ENCODE measurements at places on chromosomes 6 and 20.
A peak's percentile ranks its signal among the peaks of the same experiment; 100 is the strongest.

- no peak for DNase-seq
Measured at GRCh38 chr6:151475653-151476523, 17.9 kb upstream of the CCDC170 start.

DNA sequence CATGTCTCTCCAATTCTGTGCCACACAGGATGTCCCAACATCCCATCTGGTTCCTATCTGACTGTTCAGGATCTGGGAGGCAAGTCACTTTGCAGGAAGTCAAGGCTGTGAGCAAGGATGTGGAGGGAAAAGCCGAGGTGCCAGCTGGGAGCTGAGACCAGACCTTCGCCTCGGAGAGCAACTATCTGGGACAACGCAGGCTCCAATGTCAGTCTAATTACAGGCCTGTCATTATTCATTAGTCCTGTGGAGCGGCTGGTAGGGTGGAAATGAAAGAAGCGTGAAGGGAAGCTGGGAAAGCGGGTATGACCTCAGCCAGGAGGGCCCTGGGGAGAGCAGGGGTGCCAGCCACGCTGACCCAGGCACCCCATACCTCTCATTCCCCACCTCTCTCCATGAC, 147.3 kb downstream of the UNC5CL start:
- DNase-seq, result no peak

DNA sequence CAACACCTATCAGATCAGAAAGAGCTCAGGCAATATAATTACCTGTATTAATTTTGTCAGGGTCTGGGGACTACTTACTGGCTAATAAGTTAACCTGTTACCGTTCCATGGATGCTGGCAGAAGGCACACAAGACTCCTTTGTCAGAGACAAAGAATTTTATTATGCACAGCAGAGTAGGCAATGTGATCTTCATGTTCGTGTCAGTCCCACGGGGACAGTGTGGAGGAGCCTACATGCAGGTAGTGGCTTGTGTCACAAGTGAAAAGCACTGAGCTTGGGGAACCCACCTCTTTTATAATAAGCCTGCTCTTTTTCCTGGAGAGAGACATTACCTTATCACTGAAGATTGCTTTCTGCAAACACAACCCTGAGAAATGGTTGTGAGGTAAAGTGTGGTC, 96.9 kb downstream of the CD164 start:
- DNase-seq, result no peak

DNA sequence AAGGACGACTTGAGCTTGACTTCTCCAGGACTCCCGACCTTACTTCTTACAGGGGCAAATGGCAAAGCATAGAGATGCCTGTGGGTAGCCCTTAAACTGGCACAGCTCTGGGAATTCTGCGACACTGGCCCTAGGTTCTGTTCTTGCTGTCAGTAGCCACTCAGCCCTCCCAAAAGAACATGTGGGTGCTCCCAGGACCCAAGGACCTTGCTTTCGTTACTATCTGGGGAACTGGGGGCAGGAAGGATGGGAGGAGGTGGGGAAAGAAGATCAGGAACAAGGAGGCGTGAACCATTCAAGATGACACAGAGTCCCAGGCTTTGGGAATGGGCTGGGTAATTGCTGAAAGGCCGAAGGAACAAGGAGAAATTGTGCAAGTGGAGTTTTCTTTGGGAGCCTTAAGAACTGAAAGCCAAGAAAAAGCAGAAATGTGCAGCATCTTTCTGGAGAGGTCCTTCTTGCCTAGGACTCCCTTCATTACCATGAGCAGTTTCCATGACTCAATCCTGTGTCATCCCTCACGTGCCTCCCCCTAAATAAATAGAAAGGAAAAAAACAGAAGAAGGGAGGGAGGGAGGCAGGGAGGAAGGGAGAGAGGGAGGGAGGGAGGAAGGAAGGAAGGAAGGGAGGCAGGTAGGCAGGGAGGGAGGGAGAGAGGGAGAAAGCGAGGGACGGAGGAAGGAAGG, 284.6 kb upstream of the FOXQ1 start:
- no peak for DNase-seq

DNA sequence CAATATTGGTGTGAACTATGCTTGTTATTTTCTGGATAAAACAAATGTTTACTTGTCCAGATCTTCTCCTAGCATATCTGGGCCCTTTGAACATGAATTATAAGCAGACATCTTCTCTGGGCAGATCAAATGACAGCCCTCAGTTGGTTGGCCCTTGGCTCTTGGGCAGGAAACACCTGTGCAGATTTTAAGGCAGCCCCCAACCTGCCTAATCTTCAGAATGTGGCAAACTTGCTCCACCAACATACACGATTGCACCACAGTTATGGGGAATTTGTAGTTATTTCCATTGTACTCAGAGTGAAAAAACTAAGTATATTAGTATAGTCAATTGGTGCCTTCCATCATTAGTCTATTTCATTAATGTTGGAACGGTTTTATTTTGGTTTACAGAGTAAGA, 94.9 kb upstream of the KCNK16 start:
- no peak for DNase-seq

- DNase-seq, result no peak
Measured at GRCh38 chr6:79082304-79082703, 4.2 kb upstream of the PHIP start.

- no peak for DNase-seq
Measured at GRCh38 chr6:136517002-136517401, 33.2 kb downstream of the MAP7 start.

DNA sequence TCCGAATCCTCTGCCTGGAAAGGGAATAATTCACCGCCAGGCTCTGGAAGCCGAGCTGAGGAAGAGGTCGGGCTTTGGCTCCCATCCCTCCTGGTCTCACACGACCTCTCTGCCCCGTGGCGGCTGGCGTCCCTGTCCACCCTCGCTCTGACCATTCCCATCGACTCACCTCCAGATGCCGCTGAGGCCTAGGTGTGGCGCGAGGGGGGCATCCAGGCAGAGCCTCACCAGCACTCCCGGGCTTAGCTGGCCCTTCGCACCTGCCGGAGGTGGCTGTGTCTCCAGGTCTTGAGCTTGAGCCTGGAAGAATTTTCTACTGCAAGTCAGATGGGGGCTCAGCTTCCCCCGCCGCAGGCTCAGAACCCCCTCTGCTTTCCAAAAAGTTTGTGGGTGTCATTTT, 28.5 kb upstream of the SMOC2 start:
- DNase-seq, result no peak

GRCh38 chr6:131182991-131183425, 47.7 kb downstream of the AKAP7 start:
- no peak for DNase-seq

GRCh38 chr6:93337014-93337413, 82.3 kb downstream of the EPHA7 start:
- no peak for DNase-seq

DNA sequence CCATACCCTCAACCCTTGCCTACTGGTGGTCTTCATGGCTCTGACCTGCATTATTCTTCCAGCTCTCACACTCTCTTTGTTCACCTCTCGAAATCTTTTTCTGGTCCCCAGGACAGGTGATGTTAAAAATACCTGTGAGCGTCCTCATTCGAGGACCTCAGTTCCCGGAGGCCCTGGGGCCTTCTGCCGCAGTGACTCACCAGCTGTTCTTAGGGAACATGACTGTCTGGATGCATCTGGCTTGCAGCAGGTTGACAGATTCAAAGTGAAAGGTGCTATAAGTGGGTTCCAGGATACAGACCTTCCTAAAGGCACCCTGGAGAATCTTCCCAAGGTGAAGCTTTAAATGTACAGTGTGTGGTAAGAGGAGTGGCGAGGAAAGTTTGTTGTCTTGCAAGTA, 210.4 kb upstream of the KCNG1 start:
- no peak for DNase-seq

GRCh38 chr6:61622601-61623000, 663.4 kb downstream of the KHDRBS2 start:
- no peak for DNase-seq

DNA sequence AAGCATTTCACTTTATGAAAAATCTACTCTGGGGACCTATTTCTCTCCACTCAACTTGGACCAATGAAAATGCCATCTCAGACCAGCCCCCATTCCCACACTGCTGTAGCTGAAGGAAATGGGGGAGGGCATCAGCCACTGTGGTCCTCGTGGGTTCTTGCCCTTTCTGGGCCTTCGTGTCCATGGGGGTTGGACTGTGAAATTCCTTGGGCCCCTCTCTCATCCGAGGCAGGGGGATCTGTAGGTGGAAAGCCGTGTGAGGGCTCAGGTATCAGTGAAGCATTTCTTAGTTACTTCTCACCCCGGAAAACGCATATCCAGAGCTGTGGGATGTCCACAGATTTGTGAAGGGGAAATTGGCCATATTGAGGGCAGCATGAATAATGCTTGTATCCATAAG, 147.9 kb downstream of the CDC5L start:
- peak; percentile 36 for DNase-seq

GRCh38 chr6:36674942-36675341, 3.6 kb upstream of the CDKN1A start:
- DNase-seq, result no peak

GRCh38 chr6:29593199-29593855, 8.4 kb downstream of the OR2H2 start:
- no peak for DNase-seq

DNA sequence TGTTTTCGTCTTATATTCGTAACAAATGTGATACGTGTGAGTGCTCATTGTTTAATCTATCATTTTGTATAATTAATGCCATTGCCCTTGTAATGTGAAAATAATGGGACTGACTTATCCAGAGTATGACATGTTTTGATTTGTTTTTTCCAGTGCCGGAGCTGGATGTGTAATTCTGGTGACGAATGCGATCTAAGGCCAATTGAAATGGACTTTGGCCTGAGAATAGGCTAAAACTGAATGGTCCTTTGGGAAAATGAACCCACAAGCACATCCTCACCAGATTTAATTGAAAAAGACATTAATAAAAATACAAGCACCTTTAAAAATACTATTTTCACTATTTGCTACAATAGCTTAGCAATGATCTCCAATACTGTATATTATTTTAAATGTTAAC, 6.7 kb upstream of the TAAR5 start:
- no peak for DNase-seq

DNA sequence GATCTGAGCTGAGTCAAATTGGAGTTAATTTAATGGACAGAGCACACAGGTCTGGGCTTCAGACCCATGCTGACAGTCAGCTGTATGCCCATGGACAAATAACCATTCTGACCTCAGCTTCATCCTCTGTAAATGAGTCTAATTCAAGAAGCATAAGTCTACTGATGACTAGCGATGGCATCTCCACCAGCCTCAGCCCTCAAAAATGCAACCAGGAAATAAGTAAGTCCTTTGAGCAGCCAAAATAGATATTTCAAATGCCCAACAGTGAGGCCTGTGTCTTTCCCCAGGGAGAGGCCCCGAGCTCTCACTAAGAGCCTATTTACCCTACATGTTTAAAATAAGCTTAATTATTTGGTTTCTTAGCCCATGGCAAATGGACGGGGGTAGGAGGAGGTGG, 114.2 kb upstream of the MTHFD1L start:
- DNase-seq, result no peak

DNA sequence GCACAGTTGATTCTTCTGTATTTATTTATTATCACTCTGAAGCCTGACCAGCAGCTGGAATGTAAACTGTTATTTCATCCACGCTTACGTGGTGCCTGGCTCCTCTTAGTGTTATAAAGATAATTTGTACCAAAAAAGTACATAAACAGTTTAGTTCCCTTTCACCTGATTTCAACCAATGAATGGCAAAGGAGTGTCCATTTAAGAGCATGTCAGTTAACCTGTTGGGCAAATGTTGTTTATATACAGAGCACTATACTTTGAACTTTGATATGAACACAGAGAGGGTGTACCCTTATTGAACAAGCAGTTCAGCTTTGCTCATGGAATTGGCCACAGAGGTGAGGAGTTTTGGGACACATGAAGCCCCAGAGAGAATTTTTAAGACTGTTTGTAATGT, 7.2 kb upstream of the CTCFL start:
- DNase-seq, result no peak

DNA sequence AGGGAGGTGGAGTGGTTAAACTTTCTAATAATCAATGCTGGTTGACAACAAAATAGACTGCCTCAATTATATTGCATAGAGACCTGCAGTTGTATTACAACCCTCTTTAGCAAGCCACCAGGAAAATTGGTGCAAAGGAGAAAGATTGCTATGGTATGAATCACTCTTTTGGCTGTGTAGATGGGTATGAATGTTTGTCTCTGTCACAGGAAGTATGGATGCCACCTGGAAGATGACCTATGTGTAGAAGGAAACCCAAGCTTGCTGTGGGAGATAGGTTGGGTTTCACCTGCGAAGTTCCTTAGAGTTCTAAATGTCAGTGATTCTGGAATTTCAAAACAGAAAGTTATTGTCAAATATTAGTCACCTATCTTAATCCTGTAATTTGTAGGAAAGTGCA, 134.6 kb downstream of the SOBP start:
- DNase-seq, result no peak

DNA sequence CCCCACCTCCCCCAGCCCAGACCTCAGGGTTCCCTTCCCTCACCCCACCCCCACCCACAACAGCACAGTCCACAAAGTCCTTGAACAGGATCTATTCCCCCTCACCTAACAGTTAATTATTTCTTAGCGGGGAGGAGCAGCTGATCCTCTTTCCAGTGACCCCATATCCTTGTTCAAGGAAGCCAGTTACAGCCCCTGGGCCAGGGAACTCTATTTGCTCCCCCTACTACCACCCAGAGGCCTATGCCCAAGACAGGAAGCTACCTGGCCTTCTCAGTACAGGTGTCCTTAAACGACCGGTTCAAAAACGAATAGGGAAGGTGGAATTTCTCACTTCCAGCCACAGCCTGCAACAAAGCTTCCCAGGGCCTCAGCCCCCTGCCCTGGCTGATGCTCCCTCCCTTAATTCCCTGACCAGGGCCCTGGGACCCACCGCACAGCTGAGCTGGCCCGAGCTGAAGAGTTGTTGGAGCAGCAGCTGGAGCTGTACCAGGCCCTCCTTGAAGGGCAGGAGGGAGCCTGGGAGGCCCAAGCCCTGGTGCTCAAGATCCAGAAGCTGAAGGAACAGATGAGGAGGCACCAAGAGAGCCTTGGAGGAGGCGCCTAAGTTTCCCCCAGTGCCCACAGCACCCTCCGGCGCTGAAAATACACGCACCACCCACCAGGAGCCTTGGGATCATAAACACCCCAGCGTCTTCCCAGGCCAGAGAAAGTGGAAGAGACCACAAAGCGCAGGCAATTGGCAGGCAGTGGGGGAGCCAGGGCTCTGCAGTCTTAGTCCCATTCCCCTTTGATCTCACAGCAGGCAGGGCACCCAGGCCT, 778 bp downstream of the MCCD1 start:
- no peak for DNase-seq

- no peak for DNase-seq
Measured at GRCh38 chr20:36676701-36677421, 30.9 kb upstream of the SLA2 start.

GRCh38 chr6:26309731-26310142, 55.3 kb upstream of the BTN3A2 start:
- DNase-seq, result no peak

- DNase-seq, result no peak
Measured at GRCh38 chr20:1894471-1894950, 696 bp upstream of the SIRPA start.

- DNase-seq, result no peak
Measured at GRCh38 chr20:44200371-44200770, 10.2 kb downstream of the OSER1 start.

GRCh38 chr20:41173161-41173721, 35.9 kb downstream of the PLCG1 start:
- DNase-seq, result peak; percentile 86

- no peak for DNase-seq
Measured at GRCh38 chr20:3101251-3101650, 16.7 kb upstream of the AVP start.
